Ecto neural progenitor cell (in vitro differentiated cells): ENCODE measurements at places on chromosomes 7 and 10.
A peak's percentile ranks its signal among the peaks of the same experiment; 100 is the strongest.

- DNase-seq, result no peak
These were observed 31.3 kb upstream of the LOXL4 start for GRCh38 chr10:98299341-98299740.

DNA sequence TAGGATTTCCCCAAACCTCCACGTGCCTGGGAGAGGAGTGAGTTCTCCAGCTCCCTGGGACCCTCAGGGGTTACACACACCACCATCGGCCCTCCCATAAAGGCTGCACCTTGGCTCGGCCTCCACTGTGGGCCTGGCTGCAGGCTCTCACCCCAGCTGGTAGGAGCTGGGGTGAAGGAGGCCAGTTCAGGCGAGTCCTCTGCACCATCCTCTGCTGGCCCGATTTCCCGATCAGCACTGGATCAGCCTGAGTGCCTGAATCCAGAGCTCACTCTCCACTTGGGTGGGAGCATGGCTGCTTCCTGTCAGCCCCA is 115.1 kb upstream of the RET start:
- DNase-seq, result no peak

- peak; percentile 42 for DNase-seq
These were observed 38.8 kb upstream of the ANTXRL start for GRCh38 chr10:46247808-46248569.

DNA sequence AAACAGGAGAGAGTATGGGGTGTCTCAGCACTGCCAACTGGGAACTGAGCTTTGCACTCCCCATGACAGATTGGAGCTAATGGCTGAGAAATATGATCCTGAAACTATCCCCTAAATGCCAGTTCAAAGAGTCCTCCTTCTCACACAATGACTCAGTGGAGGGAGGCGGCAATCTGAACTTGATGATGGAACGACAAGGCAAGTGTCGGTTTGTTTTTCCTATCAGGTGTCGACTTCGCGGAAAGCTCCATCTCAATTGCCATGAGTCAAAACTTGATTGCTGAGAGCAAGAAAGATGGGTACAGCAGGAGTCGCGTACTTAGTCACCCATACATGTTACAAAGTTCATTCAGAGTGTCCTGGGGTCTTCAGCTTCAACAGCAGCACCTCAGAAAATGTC is 52.5 kb downstream of the NPY start:
- DNase-seq, result no peak

DNA sequence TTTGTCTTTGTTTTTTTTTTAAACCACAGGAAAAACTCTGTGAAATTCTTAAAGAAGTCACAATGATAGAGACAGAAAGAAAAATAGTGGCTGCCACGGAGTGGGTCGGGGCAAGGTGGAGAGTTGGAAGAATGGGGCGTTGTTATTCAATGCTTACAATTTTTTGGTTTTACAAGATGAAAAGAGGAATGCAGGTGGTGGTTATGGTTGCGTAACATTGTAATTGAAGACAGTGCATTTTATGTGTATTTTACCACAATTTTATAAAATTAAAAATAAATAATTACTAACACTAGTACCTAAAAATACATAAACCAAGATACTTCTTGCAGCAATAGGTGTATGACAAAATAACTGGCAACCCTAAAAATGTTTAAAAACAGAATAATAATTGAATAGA is 76.9 kb upstream of the VOPP1 start:
- no peak for DNase-seq

DNA sequence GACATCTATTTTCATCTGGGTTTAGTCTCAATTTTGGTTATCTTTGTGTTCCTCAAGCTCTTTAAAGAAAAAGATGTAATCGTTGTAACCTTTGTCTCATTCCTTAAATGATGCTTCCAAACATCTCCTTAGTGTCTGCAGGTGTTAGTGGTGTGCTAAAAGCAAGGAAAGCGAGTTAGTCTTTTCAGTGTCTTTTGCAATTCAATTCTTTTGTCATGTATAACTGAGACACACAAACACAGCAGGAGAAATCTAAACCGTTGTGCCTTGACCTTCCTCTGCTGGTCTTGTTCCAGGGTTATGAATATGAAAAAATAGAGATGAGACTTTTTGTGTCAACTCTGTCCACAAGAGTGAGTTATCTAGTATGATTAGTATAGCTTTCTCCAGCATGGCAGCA is 40.7 kb downstream of the PIK3CG start:
- DNase-seq, result no peak

DNA sequence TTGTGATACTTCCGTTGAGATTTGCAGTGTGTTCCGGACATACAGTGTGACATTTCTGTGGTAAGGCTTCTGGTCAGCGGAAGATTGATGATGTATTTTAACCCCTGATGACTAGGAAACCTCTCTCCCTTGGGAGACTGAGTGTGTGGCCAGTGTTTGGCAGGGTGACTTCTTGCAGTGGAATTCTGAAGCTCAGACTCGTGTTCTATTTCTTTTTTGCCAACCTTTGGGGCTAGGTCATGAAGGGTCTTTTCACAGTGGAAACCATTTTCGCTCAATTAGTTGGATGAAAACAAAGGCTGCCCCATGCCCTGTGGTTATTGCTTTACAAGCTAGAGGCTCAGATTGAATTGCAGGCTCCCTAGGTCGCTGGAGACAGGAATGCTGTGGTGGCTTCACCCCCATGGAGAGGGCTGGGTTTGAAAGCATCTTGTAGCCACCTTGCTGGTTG is 288.9 kb downstream of the BBS9 start:
- DNase-seq, result no peak

DNA sequence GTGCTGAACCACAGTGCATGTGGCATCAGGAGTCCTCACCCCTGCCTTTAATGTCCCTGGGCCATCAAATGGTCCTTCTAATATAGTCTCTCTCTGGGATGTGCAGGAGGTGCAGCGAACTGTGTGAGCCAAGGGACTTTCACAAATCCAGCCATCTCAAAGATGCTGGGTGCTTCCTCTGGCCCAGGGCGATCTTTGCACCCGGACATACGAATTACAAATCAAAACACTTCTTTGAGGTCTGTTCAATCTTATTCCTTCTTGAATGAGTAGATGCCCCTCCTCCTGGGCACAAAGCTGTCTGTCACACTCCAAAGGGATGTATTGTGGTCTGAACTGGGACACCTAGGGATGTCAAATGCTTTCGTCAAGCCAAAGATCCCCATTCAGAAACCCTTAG is 60.6 kb downstream of the VSTM4 start:
- no peak for DNase-seq

- DNase-seq, result no peak
These were observed 19.8 kb upstream of the TMEM273 start for GRCh38 chr10:49207936-49208487.

GRCh38 chr10:112973046-112973445 is 23.0 kb downstream of the TCF7L2 start:
- DNase-seq, result no peak

- no peak for DNase-seq
These were observed 59.8 kb downstream of the DNAJC1 start for GRCh38 chr10:21943633-21944265.

- DNase-seq, result no peak
These were observed 395.5 kb downstream of the SUGCT start for GRCh38 chr7:40530292-40530691.

- DNase-seq, result no peak
These were observed 74.6 kb downstream of the WAPL start for GRCh38 chr10:86446987-86447386.

DNA sequence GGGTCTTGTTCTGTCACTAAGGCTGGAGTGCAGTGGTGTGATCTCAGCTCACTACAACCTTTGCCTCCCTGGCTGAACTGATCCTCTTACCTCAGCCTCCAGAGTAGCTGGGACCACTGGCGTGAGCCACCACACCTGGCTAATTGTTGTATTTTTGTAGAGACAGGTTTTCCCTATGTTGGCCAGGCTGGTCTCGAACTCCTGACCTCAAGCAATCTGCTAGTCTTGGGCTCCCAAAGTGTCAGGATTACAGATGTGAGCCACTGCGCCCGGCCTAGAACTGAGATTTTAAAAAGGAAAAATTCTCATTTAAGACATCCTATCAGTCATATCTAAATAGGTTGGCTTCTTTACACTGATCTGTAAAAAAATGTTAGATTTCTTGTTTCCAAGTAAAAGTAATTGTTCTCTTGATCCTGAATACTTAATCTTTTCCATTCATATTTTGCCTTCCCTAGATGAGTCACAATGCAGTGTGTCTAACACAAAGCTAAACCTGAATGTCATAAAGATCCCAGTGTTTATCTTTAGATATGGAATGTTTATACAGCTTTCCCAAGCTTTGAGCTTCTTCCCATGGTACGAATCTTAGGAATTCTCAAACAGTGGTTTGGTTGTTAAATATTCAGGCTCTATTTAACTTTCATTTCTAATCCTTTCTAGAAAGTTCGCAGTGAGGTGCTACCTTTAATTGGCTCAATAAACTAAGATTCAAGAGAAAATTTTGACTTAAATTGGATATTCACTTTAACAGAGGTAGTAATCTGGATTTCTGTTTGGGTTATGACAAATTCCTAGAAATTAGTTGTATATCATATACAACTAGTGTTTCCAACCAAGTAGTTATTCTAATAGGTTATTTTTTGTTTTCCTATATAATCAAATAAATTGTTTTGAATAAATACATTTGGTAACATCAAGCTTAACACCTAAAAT is 12.1 kb upstream of the LAMB1 start:
- no peak for DNase-seq

DNA sequence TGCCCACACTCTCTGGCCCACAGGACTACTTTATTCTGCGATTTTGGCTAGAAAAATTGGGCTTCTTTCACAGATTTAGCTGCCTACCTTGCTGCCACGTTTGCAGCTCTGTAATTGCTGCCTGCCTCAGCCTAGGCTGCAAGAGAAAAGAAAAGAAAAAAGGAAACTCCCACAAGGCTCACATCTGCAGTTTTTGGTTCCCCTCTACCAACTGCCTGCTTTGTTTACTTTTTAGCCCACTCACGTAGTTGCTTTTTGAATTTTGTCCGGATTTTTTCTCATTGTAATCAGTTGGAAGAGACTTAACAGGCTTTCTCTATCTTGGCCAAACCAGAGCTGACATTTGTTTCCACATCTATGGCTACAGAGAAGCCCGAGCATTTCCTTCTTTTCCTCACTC is 24.3 kb downstream of the SUN3 start:
- no peak for DNase-seq

- DNase-seq, result no peak
These were observed 24.9 kb downstream of the BEND7 start for GRCh38 chr10:13503745-13504463.

DNA sequence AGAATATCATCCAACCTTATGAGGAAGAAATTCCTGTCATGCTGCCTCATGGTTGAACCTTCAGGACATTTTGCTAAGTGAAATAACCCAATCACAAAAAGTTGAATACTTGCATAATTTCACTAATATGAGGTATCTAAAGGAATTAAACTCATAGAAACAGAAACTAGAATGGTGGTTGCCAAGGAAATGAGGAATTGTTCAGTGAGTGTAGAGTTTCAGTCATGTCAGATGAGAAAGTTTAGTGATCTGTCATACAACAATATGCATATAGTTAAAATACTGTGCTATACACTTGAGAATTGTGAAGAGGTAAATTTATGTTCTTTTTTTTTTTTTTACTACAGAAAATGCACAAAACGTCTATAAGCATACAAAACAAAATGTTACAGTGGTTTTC is 60.7 kb downstream of the R3HCC1L start:
- DNase-seq, result no peak

DNA sequence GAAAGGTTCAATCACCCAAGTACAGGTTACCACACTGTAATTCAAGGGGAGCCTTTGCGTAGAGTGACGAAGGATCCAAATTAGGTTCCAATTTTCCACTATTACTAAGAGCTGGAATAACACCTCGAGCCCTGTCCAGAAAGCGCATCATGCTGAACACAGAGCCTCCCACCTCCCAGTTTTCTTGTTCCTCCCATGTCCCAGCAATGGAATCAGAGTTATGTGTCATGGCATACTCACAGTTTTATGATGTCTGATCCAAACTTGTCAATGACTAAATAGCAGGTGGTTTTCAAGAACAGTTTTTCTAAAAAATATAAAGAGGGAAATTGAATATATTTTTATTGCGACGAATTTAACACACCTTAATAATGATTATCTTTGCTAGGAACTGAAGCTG is 50.6 kb downstream of the AOAH start:
- no peak for DNase-seq

GRCh38 chr10:77965294-77965693 is 38.7 kb upstream of the DLG5 start:
- no peak for DNase-seq

DNA sequence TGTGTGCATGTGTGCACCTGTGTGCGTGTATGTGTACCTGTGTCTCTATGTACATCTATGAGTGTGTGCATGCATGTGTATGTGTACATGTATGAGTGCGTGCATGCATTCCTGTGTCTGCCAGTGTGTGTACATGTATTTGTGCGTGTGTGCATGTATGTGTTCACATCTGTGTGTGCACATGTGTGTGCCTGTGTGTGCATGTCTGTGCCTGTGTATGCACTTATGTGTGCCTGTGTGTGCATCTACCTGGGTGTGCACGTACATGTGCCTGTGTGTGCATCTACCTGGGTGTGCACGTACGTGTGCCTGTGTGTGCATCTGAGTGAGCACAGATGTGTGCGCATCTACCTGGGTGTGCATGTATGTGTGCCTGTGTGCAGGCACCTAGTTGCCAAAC is 102.2 kb upstream of the DIP2C start:
- DNase-seq, result peak; percentile 22

- DNase-seq, result no peak
These were observed 100.3 kb downstream of the RAPGEF5 start for GRCh38 chr7:22256541-22257096.

GRCh38 chr10:60644436-60645130 is 133.7 kb upstream of the CDK1 start:
- no peak for DNase-seq
